ENCODE measurements at places on chromosomes 1 and 21.

DNA sequence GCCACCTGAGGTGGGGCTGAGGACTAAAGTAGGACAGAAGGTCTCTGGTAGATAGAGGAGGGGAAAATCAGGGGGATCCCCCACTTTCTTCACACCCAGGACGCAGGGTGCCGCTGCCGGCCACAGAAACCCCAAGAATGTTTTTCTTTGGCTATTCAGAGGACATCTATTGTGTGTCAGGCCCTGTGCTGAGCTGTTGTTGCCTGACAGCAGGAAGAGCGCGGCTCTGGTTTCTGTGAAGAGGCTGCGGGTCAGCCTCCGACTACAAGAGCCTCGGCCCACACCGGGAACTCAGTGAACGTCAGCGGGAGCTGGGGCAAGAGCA is 407 bp upstream of the PIGV start:
- DNase-seq = no peak

DNA sequence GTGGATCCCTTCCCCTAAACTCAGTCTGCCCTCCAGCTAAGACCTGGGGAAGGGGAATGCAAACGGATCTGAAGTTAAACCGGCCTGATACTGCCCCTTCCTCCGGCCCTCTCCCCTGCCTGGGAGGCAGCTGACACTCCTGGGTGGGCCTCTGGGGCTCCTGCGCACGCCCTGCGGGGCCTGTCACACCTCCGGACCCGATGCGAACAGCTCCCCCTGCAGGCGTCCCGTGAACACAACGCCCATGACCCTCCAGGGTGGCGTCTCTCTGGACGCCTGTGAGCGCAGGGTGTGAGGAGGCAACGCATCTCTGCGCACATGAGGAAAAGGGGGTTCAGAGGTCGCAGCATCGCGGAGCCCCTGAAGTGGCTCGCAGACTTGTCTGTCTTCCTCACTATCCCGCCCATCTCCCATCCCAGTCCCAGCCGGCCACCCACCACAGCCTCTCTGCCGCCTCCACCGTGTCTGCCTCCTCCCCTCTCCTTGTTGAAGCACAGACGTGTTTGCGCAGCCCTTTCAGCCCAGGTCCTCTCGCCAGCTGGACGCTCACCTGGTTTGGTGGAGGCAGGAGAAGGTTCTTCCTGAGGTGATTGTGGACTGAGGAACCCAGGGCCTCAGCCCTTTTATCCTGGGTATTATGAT is 421 bp upstream of the LCE3A start:
- DNase-seq = no peak

GRCh38 chr1:153598309-153599172 is 14.4 kb downstream of the S100A16 start:
- DNase-seq = no peak

GRCh38 chr1:33860671-33861070 is 3.2 kb upstream of the HMGB4 start:
- DNase-seq = no peak

GRCh38 chr1:230853731-230854130 is 14.6 kb downstream of the C1orf198 start:
- no peak for DNase-seq

DNA sequence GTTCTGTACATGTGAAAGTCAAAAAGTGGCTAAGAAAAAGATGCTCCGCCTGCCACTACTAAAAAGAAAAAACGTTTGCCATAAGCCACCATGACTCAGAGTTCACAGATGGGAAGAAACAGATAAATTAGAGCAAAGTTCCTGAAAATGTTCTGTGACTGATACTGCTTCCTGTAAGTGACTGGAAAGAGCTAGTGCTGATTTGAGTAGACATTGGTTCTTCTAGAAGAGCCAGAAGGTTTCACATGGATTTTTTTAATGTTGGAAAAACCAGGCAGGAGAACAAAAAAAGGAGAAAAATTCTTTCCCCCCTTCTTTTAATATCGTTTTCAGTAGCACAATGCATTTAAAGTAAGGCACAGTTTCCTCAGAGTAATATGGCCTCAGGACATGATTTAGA is 221.4 kb downstream of the HLX start:
- DNase-seq = no peak

DNA sequence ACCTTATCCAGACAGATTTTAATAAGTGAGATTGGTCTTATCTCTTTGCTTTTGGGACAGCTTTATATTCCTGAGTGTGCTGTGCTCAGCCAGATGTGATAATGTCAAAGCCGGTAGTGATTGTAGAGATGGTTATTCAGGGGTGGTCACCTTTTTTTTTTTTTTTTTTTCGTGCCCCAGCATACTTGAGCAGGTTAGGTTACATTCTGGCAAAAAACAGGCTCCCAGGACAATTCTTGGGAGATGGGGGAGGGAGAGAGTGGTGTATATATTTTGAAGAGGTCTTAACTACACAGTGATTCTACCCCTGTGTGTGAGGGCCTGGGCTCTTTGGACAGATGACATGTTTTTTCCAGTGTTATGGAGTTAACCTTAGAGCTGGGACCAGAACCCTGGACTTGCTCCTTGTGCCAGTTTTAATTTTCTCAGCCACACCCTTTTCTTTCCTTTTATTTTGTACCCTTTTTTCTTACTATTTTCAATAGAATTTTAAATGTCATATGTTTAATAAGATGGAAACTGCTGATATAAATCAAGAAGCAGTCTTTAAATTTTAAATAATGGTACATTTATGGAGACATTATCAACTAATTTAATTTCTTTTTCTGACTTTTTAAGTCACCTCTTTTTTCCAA is 88.4 kb downstream of the DYRK1A start:
- no peak for DNase-seq

- no peak for DNase-seq
Measured at GRCh38 chr1:21139601-21140000, 37.1 kb downstream of the EIF4G3 start.

DNA sequence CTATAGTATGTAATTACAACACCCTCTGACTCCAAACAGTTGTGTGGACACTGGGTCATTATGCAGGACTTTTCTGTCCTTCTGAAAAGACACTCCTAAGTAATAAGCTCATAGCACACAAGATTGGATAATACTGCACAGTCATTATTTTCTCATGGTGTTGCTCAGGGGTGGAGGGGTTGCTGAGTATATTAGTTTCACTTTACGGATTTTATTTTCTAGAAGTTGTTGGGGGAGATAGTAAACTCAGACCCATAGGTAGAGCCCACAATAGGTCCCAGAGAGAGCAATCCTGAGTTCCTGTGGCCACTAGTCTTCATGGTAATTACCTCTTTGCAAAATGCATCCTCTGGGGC is 53.4 kb downstream of the DUSP10 start:
- no peak for DNase-seq

GRCh38 chr21:31660591-31660990 is 1.1 kb downstream of the SOD1 start:
- no peak for DNase-seq

- DNase-seq = no peak
Measured at GRCh38 chr1:78236716-78237115, 190.9 kb downstream of the GIPC2 start.

DNA sequence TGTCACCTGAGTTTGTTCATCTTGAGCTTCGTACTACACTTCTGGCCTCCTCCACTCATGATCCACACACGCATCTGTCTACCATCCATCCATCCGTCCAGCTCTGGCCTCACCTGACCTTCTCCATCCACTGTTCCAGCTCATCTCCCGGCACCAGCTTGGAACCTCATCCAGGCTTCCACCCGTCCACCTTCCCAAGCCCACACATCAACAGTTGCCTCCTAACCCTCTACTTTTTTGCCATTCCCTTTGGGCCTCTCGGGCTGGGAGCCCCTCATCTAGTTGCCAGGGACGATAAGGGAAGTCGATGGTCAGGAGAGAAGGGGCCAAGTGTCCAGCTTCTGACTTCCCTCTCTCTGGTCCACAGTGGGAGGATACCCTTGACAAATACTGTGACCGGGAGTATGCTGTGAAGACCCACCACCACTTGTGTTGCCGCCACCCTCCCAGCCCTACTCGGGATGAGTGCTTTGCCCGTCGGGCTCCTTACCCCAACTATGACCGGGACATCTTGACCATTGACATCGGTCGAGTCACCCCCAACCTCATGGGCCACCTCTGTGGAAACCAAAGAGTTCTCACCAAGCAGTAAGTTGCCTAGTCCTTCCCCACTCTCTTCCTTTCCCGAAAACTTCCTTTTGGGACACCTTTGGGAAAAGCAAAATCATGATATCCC is 3.4 kb upstream of the FALEC start:
- no peak for DNase-seq

DNA sequence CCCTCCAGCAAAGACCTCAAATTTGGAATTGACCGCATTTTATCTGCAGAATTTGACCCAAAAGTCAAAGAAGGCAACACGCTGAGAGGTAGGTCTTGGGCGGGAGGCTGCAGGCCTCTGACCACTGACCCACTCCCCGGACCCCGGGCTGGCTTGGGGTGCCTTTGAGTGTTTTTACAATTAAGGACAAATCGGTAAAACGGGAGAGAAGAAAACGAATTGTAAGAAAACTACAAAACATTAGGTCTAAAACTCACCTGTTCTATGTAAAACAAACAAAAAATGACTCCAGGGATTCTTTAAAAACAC is 1.1 kb downstream of the HLX start:
- DNase-seq = no peak

DNA sequence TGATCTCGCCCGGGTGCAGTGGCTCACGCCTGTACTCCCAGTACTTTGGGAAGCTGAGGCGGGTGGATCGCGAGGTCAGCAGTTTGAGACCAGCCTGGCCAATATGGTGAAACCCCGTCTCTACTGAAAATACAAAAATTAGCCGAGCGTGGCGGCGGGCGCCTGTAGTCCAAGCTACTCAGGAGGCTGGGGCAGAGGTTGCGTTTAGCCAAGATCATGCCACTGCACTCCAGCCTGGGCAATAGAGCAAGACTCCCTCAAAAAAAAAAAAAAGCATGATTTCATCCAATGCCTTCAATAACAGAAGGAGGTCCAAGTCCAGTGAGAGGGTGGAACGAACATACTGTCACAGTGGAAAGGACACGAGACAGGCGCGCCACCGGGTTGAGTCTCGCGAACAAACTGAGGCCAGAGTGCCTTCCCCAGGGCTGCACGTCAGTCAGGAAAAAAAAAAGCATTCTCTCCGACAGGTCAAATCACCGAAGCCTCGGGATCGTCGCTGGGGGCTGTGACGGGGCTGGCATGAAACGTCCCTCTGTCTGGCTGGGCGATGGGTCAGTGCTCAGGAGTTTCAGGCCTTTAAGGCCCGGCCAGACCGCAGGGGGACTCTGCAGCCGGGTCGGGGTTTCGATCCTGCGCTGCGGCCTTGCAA is 8.4 kb upstream of the CROCC start:
- no peak for DNase-seq

- DNase-seq = no peak
Measured at GRCh38 chr1:218584418-218585155, 239.5 kb downstream of the TGFB2 start.

GRCh38 chr1:35844826-35845225 is 37.0 kb downstream of the AGO4 start:
- DNase-seq = no peak

Data from stimulated activated CD8-positive, alpha-beta memory T cell treated with anti-CD3 and anti-CD28 coated beads, Interleukin-7, amount 100 ng/mL, for 24 hours (primary cell).